ENCODE measurements at places on chromosomes 2 and 18.

DNA sequence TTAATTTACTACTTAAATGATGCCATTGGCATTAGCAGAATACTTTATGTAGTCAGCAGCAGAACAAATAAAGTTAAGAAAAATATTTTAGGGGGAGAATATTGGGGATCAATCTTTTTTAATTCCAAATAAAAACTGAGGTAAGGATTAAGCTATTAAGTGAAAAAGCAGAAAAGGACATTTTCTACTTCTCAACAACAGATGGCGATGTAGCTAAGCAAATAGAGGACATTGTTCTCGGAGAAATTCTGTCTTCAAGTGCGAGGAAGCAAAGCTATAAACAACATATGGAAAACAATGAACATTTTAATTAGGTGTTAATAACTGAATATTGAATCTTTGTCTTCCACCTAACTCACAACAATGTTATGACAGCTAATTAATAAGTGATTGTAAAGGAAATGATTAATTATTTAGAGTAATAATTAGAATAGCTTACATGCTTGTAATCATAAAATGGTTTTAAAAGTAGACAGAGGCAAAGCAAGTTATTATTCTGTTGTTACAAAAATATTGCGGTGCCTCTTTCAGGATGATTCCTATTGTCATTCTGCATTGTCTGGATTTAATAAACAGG lies 32.9 kb upstream of the CCDC93 start:
- no peak for DNase-seq

- DNase-seq, result no peak
Measured at GRCh38 chr2:99863903-99864270, 278.5 kb downstream of the AFF3 start.

DNA sequence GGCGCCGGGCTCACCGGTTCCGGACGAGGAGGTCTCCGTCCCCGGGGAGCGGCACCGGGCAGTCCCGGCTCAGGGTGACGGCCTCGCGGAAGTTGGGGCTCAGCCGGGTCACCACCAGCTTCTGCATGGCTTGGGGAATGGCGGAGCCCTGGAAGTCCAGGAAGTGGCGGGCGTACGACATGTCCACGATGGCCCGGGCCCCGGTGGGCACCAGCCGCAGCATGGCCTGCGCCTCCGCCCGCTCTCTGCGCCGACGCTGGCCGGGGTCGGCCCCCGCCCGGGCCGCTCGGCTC lies 157 bp downstream of the PTGR3 start:
- DNase-seq, result no peak

GRCh38 chr18:331221-331821 lies 63.5 kb upstream of the THOC1 start:
- DNase-seq, result no peak

DNA sequence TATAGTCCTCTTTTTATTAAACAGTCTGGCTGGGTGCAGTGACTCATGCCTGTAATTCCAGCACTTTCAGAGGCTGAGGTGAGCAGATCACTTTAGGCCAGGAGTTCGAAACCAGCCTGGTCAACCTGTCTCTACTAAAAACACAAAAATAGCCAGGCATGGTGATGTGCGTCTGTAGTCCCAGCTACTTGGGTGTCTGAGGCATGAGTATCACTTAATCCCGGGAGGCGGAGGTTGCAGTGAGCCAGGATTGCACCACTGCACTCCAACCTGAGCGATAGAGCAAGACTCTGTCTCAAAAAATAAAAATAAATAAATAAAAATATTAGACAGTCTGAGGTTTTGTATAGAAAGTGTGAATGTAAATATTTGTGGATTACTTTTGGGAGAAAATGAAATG lies 17.8 kb downstream of the XRCC5 start:
- no peak for DNase-seq

DNA sequence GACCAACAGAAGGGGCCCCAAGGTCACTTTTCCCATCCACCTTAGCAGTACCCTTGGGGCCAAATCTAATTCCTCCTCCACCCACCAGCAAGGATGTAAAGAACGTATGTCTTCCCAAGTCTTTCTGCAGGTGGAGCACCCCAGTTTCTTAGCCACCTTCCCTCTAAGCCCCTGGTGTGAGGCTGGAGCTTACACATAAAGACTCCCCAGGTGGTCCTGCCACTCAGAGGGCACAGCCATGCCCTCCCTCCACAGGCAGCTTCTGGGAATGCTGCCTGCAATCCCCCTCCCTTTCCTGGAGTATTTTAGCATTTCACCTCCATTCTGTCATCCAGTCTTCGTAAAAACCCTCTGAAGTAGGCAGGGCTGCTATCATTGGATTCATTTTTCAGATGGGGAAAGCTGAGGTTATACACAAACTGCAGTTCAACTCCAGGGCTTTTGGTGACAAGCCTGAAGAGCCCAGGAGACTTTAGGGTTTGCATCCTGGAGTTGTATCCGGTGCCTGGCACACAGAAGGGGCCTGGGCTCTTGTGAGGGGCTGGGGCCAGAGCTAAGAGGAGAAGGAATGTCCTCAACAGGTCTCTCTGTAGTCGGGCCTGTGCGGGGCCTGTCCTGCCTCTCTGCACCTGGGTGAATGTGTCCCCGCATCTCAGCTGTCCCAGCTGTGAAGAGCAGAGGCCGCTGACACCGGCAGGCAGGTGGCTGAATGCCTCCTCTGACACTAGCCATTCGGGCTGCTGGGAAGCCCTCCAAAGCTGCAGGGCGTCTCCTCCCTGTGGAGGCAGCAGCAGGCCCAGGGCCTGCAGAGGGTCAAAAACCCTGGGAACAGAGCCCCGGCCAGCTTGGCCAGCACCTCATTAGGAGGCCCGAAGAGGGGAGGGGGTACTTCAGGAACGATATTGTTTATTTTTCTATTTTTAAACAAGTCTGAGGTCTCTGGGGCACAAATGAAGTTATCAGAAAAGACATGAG lies 27.6 kb downstream of the CIB4 start:
- no peak for DNase-seq

DNA sequence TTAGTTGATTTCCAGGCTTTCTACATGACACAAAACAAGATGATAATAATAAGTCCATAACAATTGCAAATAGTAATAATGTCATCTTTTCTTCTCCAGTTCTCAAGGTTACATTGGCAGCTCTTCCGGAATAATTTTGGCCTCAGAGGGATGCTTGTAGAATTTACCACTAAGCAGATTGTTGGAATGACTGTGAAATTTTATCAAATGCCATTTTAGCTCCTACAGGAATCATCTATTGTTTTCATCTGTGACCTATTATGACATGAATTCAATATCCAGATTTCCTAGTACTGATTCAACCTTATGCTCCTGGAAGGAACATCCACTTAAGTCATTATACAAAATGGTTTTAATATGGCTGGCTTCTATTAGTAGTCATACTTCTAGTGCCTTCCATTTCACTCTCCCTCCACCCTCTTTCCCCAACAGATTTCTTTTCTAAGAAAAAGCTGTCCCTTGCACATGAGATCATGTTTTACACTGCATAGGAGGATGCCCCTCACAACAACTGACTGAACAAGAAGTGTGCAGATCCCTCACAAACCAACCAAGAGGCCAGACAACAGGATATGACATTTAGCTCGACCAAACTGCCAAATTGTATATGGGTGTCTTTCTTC lies 200.0 kb downstream of the DNER start:
- DNase-seq, result no peak

GRCh38 chr18:42536442-42536841 lies 579.0 kb downstream of the RIT2 start:
- DNase-seq, result no peak

All from stimulated activated CD4-positive, alpha-beta T cell treated with anti-CD3 and anti-CD28 coated beads, Interleukin-12 subunit alpha, Interleukin-12 subunit beta, amount 100 ng/mL, for 4 hours (primary cell).